Stimulated activated CD4-positive, alpha-beta T cell treated with anti-CD3 and anti-CD28 coated beads, Interleukin-1b, Interleukin-23, amount 100 ng/mL, for 24 hours (primary cell): ENCODE measurements at places on chromosomes 7 and 10.

GRCh38 chr10:48554246-48554645 lies 50.6 kb downstream of the ARHGAP22 start:
- no peak for DNase-seq

GRCh38 chr10:79038841-79039201 lies 29.9 kb upstream of the ZMIZ1 start:
- no peak for DNase-seq

DNA sequence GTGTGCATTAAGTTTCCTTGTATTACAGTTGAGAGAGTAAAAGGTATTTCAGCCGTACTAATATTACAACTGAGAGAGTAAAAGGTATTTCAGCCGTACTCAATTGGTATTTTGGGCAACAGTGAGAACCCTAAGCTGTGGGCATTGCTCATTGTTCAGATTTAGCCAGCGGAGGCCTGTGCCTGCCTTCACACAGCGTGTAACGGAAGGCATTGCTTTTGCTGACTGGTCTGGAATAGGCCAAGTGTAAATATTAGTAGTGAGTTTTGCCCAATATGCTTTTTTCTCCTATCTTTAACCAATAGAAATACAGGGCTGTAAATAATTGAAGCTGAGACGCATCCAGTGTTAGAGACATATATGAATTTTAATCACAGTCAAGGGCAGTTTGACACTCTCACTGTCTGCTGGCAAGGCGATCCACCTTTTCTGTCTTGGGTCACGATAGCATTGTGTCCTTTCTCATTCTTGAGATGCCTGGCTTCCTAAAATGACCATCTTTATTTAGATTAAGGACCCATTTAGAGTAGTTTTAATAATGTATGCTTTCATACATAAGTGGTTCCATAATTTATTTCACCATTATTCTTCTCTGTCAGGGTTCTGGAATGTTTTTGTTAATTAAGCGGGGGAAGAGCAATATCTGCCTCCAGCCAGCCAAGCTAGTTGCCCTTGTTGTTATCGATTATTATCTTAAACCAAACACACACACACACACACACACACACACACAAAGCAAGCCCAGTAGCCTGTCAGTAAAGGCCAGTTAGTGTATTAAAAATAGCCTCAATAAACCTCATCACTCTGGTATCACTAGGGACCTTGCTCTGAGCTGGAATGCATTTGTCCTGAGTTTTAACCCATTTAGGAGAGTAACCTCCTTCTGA lies 130.7 kb downstream of the CELF2 start:
- no peak for DNase-seq

DNA sequence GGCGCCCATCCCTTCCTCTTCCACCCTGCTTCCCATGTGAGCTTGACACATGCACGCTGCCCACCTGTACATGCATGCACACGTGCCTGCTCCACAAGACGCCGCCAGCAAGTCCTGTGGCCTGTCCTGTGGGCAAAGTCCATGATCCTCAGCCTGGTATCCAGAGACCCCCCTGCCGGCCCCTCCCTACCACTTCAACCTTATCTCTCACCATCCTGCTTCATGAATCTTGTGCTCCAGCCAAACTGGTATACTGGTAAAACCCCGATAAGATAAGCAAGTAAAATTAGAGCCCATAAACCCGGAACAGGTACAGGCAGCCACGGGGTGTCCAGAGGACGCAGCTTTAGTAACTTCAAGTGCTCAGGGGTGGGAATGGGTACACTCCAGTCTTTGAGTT lies 11.8 kb upstream of the TBXAS1 start:
- DNase-seq, result no peak

- DNase-seq, result peak; percentile 59
These were observed 463.8 kb downstream of the KCNMA1 start for GRCh38 chr10:77173615-77174461.

DNA sequence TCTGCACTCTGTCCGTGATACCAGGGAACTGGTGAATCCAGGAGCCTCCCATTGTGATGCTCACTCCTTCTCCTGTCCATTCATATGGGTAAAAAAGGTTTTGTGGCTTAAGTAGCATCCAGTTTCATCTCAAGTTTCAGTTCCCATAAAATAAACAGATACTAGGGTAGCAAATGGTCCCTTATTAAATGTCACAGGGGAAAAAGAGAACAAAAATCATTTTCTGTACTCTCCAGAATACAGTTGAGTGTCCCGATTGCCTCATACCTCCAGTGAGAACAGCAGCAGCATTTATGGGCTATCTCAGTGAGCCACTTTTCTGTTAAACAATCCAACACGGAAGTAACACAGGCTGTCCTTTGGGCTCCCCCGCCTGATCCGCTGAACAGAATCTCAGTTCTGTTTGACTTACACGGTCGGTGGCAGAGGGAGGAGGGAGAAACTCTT lies 179.6 kb downstream of the CELF2 start:
- DNase-seq, result no peak

GRCh38 chr10:117727421-117727820 lies 184.9 kb downstream of the EMX2 start:
- DNase-seq, result no peak

DNA sequence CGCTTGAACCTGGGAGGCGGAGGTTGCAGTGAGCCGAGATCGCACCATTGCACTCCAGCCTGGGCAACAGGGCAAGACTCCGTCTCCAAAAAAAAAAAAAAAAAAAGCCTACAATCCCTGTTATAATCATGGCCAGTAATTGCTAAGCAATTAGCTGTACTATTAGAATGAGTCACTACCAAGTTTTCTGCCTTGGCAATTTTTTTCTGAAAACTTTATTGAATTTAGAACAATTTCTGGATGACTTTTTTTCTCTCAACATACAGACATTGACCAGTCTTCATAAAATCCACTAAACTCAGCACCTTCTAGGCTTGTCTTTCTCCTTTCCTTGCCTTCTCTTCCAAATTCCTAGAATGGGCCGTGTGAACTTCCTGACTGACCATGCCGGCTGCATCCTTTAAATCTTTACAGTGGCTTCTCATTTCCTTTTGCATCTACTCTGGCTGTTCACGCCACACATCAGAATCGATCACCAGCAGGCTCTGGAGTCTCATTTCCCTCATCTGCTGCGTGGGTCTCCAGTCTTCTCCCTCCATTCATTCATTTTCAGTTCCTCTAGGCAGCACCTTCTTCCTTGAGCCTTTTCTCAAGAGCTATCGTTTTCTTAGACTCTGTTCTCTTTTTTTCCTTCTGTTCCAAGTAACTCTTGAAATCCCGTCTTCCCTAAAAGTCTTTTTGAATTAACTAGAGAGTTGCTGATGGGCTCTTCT lies 107.9 kb downstream of the KAT6B start:
- DNase-seq, result no peak

DNA sequence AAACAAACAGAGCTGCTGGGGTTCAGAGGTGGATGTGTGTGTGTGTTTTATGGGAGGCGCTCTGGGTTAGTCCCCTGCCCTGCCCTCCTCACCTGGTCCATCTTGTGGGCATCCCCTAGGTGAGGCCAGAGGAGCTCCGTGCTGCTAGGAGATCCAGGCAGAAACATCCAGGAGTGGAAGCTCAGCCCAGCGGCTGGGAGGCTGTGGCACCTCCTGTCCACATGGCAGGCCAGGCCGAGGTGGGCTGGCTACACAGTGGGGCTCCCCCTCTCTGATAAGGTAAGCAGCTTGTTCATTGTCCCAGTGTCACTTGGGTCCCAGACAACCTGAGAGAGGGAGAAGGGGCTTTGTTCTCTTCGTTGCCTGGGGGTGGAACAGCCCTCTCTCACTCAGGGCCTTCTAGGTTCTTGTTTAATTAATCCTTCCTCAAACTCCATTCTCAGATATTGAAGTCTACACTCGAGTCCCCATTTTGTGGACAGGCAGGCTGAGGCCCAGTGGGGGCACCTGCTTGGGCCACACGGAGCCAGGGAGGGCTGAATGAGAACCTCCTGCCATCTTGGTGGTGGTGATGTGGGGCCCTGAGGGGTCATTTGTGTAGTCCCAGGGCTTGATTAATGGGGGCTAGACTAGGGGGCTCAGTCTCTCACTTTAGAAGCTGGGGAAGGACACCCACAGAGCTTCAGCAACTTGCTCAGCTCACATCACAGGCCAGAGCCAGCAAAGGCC lies 216.8 kb upstream of the GPR26 start:
- DNase-seq, result no peak

GRCh38 chr7:82172017-82172416 lies 271.6 kb downstream of the CACNA2D1 start:
- DNase-seq, result no peak

DNA sequence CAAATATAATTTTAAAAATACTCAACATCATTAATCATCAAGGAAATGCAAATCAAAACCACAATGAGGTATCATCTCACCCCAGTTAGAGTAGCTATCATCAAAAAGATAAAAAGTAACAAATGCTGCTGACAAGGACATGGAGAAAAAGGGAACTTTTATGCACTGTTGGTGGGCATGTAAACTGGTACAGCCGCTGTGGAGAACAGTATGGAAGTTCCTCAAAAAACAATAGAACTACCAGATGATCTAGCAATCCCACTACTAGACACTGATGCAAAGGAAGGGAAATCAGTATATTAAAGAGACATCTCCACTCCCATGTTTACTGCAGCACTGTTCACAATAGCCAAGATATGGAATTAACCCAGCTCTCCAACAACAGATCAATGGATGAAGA lies 384.5 kb downstream of the PLXDC2 start:
- DNase-seq, result no peak

- no peak for DNase-seq
These were observed 281.5 kb downstream of the CELF2 start for GRCh38 chr10:11299125-11299524.

- no peak for DNase-seq
These were observed 356.1 kb downstream of the ELMO1 start for GRCh38 chr7:37092548-37092947.

DNA sequence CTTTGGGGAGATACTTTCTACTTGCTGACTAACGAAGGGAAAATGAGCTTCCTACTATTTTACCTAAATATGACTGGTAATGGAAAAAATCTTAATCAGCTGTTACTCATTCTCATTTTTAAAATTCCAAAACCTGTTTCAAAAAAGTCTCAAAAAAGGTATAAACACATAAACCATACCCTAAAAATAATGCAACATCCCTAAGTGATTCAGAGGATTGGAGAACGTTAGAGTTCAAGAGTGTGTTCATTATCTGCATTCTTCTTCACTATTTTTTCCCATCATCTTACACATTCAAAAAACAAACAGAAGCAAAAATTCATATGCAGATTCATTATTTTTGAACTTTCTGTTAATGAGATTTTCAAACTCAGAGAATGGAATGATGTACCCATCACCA lies 150.4 kb upstream of the GNAI1 start:
- no peak for DNase-seq

GRCh38 chr7:140653319-140654108 lies 12.9 kb upstream of the DENND2A start:
- no peak for DNase-seq

- no peak for DNase-seq
These were observed 185.3 kb upstream of the GDF10 start for GRCh38 chr10:47114680-47115186.

GRCh38 chr7:126820925-126821324 lies 431.8 kb downstream of the GRM8 start:
- DNase-seq, result no peak

- no peak for DNase-seq
These were observed 157.0 kb upstream of the ZMIZ1 start for GRCh38 chr10:78911533-78912340.

DNA sequence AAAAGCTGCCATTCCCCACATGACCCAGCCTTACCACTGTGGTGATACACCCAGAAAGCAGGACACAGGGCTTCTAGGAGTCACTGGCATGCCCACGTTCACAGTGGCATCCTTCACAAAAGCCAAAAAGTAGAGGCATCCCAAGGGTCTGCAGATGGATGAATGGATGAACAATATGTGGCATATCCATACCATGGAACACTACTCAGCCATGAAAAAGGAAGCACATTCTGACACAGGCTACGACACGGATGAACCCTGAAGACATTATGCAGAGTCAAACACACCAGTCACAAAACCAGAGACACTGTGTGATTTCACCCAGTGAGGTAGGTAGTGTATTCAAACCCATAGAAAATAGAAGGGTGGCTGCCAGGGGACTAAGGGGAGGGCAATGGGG lies 104.7 kb upstream of the DDC start:
- DNase-seq, result no peak

- no peak for DNase-seq
These were observed 254.1 kb upstream of the IGFBP3 start for GRCh38 chr7:46175221-46175620.

- no peak for DNase-seq
These were observed 36.6 kb downstream of the ADCY1 start for GRCh38 chr7:45610660-45611299.

DNA sequence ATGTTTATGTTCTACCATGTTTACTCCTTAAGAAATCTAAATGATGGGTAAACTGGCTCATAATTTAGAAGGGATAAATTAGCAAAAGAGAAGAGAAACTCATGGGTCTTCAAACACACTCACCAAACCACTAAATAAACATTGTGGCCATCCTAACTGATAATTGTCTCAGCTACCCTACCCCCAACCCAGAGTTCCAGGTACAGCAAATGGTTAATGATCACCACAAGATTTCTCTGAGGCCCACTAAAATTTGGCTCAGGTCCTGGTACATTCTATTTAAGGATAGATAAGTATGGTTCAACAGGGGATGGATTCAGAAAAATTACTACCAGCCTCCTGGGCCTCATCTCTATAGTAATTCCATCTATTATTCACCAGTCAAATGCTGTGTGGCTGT lies 21.4 kb downstream of the SLC25A13 start:
- DNase-seq, result no peak

GRCh38 chr7:64626083-64626469 lies 39.9 kb upstream of the ZNF107 start:
- DNase-seq, result no peak

DNA sequence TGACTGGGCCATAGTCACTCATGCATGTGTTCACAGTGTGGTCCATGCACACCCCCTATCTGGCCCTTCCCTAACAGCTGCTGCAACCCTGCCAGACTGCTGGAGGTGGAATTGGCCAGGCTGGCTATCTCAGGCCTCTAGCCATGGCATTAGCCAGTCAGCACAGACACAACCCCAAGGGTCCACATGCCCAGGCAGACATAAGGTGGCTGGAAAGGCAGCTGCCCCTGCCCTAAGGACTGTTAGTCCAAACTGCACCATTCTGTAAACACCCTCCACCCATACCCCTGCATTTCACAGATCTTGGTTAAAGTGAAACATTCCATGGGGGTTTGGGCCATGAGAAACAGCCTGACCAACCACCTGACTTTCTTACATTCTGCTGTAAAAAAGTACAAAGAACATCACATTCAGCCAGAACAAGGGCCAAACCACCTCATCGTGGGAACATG lies 137.4 kb upstream of the KCNMA1 start:
- no peak for DNase-seq

GRCh38 chr10:79269443-79269842 lies 77.8 kb upstream of the PPIF start:
- no peak for DNase-seq

DNA sequence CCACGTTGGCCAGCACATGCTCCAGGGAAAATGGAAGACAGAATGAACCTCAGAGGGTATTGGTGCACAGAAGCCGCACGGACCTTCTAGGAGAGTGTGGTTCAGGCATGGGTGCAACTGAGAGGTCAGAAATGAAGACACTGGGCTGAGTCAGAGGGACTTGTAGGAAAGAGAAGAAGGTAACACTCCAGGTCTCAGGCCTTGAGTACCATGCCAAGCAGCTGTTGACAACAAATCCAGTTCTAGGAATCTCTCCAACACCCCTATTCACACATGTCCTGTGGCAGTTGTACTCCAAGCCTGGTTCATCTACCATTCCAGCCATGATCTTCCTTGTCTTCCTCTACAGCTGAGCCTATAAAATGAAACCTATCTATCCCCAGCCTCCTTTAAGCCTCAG lies 251.6 kb downstream of the USP6NL start:
- no peak for DNase-seq

GRCh38 chr10:1266033-1266802 lies 210.0 kb downstream of the WDR37 start:
- DNase-seq, result no peak
